ENCODE measurements at places on chromosomes 1 and 21.

- DNase-seq, result no peak
Measured at GRCh38 chr1:167663002-167663772, 33.2 kb downstream of the RCSD1 start.

DNA sequence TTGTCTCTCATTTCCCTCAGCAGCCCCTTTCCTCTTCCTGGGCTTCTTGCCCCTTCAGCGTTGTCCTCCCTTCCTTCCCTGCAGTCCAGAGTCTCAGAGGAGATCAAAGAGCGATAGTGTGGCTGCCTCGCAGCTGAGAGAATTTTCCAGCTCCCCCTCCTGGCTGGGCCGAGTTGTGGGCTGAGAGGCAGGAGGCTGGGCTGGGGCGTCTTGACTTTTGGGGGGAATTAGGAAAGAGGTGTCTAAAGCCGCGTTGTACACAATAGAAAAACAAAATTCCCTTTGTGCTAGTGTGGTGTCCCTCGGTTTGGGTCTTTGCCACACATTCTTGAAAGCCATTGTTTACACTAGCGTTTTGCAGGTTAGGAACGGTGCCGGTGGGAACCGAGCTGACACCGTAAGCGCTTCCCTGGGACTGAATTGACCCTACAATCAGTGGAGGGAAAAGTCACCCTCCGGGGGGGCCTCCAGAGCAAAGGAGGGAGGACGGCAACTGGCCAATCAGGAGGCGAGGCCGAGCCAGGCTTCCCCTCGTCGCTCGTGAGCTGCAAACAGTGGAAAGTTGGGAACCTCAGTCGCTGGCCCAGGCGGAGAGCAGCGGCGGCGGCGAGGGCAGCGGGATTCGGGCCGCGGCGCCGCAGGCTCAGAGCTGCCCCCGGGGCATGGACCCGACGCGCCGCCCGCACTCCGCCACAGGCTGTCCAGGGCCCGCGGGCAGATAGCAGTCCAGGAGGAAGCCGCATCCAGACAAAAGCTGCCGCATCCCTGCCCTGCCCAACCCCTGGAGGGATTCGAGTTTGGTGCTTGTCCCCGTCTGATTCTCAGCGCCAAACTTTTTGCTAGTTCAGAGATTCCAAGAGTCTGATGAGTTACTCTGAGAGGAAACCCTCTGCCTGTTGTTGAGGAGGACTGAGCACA, at the start of gene HMCN1:
Gene HMCN1 (plus strand): TSS at position 574 of the 918 bp plus-strand sequence. CDS start 389 bp downstream, outside the sequence.
- peak; percentile 82 for DNase-seq

DNA sequence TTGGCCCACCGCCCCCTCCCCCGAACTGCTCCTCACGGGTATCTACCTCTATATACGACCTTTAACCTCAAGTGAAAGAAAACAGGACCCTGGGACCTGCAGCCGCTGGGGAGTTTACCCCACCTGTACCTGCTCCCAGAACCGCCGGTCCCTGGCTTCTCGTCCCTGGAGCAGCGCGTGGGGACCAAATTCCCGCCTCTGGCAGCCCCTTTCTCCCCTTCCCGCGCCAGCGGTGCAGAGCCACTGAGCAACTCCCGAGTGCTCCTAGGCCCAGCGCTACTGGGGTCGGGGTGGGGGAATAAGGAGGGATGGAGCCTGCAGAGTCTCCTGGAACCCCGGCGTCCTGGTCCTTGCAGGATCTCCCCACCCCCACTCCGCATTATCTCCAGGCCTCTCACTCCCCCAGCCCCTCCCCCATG, 1.6 kb downstream of the SYT6 start:
- DNase-seq, result no peak

- no peak for DNase-seq
Measured at GRCh38 chr1:240030236-240030635, 61.4 kb upstream of the FMN2 start.

- DNase-seq, result no peak
Measured at GRCh38 chr1:158819461-158820443, 11.4 kb upstream of the MNDA start.

GRCh38 chr1:217907504-217907903, 276.4 kb downstream of the SPATA17 start:
- DNase-seq, result no peak

- DNase-seq, result no peak
Measured at GRCh38 chr1:181987334-181987895, 74.1 kb downstream of the ZNF648 start.

DNA sequence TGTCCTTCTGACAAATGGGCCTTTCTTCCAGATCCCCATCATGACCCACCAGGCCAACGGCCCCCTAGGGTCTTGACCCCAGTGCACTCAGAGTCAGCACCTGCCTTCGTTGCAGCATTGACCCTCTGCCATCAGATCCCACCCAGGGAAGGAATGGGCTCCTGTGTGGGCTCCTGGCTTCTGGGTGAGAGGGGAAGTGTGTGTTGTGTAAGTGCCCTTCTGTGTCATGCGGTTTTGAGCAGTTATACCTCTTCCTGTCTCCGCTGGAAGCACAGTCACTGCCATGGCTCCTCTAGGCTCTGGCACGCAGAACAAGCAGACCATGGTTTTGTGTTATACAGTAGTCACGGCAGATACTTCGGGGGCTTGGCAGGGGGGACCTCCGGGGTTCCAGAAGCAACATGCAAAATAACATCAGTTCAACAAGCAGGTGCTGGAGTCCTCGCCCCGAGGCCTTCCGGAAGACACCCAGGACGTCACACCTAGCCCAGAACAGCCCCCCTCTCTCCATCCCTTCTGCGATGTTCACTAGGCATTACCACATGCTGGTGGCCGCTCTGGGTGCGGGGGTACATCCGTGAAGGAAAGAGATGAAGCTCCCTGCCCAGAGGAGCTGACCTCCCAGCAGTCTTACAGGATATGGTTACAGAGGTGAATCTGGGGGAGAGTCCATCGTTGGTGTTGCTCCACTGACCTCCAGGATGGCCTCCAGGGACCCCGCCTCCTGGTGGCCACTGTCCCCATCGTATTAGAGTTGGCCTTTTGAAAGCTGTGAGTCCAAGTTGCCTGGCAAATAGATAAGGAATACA, 17.4 kb upstream of the KCNAB2 start:
- no peak for DNase-seq

DNA sequence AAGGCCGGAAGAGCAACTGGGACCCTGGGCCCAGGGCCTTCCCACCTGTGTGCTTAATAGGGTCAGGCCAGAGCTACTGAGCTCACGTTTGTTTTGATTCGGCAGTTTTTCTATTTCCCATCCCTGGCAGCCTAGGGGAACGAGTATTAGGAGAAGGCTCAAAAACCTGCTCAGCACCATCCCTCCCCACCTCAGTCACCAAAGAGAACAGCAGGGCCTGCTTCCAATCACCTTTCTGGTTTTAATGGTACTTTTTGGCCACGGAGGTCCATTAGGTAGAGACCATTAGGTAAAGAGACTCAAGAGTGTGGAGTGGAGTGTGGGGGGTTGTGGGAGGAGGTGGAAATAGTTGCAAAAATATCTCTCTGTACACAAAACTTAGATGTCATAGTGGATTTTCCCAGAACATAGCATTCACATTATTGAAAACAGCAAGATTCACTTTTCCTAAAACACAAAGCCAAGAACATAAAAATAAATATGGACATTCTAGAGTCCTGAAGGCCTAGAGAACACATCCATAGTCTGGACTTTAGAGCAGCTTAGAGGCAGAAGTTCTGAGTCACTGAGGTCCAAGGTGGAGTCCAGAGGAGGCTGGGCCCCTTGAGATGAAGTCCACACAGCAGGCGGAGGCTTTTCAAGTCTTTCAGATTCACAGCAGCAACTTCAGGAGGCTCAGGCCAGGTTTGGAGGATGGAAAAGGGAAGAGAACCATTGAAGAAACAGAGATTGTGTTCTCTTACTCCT, 19.5 kb downstream of the NUAK2 start:
- no peak for DNase-seq

DNA sequence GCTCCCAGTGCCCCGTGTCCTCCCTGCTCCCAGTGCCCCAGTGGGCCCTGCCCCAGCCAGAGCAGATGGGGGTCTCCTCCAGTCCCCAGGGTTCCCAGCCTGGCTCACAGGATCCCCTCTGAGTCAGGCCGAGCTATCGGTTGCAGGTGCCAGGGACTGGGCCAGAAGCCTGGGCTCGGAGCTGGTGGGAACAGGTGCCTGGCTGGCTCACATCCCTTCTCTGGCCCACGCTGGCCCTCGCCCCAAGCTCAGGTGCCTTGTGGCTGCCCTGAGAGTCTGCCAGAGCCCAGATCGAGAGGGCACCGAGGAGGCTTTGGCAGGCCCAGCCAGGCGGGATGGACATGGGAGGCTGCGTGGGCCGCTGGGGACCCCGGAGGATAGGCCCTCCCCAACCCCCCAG, 18.9 kb downstream of the PLCH2 start:
- DNase-seq, result no peak

DNA sequence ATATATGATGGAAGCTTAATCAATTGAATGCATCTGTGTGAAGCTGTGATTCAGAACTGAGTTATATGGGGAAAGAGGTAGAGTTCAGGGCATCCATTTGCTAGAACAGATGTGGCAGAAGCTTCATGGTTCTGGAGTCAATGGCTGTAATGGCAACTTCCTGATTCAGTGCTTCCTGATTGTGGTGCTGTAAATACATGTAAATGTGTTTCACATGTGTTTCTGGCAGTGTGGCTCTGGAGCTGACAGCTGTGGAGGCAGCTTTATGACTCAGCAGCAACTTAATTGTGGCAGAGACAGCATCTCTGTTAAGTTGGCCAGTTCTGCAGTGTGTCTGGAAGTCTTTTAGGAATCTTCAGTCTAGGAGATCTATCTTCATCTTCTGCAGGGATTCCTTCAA, 226.6 kb upstream of the ZRANB2 start:
- no peak for DNase-seq

DNA sequence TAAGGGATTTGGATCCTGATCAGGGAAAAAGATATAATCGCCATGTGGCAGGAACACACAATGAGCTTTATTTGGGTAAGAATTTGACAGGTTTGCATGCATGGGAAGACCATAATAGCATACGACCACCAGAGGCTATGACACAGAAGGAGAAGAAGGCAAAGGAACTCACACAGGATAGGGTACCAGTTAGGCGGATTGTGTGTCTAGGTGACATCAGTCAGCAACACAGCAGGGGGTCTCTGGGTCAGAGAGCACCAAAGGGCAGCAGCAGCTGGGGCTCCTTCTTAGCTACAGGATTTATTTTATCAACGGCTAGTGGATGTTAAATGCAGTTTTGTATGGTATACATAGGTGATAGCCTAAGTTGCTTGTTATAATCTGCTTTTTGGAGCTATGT, 551.3 kb downstream of the KCNT2 start:
- DNase-seq, result no peak

DNA sequence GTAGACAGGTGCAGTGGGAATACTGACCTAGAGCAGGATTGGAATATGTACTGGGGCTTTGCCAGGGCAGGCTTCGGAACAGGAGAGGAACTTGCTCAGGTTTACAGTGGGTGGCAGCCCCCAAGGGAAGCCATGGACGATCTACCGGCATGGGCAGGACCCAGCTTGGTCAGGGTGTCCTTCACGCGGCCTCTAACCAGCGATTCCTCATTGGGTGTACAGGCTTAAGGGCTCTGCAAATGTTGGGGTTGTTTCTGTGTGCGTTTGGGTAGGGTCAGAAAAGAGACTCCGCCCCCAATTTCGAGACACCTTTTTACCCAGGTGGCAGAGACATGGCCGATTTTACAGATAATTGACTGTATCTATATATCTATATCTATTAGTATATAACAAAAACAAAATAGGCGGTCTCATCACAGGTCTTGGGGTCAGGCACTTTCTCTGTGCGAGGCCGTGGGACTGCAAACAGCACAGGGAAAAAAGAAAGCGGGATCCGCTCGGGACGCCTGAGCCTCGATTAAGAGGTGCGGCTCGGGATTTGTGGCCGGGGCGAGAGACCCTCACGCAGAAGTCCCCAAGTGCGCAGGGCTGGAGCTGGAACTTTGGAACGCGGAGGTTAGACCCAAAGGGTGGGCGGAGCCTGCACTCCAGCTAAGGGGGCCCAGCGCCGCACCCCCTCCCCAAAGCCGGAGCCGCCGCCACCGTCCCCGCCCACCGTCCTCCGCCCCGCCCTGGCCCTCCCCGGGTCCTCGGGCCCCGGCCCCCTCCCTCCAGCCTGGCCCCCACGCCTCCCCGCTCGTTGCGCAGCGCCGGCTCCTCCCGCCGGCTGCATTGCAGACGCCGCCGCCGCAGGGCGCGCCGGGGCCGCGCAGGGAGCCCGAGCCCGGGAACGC, 67.5 kb upstream of the VAMP3 start:
- DNase-seq, result peak; percentile 72

DNA sequence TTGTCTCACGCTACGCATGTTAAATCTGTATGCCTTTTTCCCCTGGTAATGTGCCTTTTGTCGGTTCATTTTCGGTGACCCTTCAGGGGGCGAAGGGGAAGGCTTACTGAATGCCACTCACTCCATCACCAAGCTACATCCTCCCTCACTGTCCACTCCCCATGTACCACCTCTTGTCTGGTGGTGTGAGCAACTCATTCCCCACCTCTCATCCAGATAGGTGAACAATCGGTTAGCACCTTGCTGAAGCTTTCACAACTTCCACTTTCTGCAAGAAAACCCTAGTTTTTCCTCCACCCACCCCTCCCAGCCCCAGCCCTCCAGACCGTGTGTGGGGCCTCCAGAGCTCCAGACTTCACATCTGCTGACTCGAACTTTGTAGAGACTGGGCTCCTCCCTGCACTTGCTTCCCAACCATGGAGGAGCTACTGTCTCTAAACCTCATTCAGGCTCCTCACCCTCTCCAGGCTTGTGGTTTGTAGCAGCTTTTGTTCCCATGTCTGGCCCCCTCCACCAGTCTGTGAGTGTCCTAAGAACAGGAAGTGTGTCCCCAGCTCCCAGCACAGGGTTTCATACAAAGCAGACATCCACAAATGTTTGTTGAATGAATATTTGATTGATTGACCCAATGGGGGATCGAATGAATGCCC, 48.4 kb upstream of the RUNX3 start:
- DNase-seq, result no peak

- DNase-seq, result no peak
Measured at GRCh38 chr1:36818771-36819170, 215.5 kb downstream of the GRIK3 start.

DNA sequence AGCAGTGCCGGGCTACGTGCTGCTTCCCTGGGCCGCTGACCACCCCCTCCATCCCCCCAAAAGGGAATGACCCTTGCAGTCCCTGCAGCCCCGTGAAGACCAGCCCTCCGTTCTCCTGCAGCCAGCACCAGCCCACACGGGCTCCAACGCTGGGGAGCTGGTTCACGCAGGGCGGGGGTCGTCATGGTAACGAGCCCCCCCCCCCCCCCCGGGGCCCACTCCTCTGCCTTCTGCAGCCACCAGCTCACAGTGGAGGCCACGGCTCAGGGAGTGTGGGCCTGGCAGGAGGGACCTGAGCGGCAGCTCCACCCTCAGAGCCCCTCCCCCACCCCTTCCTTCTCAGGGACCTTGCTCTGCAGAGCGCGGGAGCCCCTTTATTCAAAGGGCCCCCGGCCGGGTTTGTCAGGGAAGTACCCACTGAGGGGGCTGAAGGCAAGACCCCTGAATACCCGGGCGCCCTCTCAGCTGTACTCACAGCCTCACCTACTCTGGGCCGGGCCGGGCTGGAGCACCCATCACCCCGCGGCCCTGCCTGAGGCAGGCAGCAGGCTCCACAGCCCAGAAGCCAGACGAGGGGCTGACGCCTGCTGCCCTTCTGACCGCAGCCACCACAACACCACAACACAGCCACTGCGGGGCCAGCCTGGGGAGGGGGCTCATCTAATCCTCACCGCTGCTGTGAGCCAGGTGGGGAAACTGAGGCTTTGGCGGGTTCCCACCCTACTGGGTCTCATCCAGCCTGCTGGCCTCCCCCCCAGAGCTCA, 12.6 kb downstream of the MEGF6 start:
- DNase-seq, result no peak

- DNase-seq, result no peak
Measured at GRCh38 chr1:19815801-19816736, 986 bp upstream of the RNF186 start.

- DNase-seq, result no peak
Measured at GRCh38 chr1:197808880-197809279, 33.6 kb upstream of the DENND1B start.

All from left forelimb (tissue), 1 donor.